ENCODE measurements at places on chromosomes 6 and 20.

GRCh38 chr6:96162711-96163120 is 146.9 kb downstream of the FUT9 start:
- DNase-seq = no peak

- DNase-seq = no peak
Observed at GRCh38 chr20:33145521-33145920, 22.4 kb upstream of the BPIFA2 start.

- DNase-seq = no peak
Observed at GRCh38 chr20:49821381-49821780, 8.8 kb downstream of the SLC9A8 start.

DNA sequence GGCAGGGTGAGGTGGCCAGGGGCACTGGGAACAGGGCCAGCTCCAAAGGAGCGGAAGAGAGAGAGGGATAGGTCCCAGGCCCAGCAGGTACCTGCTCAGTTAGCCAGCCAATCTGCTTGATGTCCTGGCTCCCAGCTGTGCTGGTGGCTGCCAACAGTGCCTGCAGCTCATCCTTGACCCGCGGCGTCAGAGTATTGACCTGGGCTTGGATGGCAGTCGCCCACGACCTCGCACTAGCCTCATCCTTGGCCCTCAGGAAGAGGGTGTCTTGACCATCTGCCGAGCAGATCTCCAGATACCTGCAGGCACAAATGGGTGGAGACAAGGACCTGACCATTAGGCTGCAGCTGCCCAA is 11.1 kb upstream of the CDK5RAP1 start:
- DNase-seq = no peak

DNA sequence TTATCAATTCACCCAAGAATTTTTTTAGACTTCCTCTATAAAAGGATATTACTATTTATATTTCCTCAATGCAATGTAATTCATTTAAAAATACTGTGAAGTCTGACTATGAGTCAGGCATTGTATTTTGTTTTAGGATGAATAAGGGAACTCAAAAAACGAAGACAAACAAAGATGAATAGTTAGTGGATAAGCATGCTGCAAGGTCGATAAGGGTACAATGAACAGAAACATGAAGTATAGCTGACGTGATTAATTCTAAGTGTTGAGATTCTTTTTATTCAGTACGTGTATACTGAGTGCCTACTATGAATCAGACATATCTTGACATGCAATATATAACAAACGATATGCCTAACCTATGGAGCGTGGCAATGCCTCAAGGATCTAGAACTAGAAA is 105.4 kb downstream of the PDE10A start:
- DNase-seq = no peak

DNA sequence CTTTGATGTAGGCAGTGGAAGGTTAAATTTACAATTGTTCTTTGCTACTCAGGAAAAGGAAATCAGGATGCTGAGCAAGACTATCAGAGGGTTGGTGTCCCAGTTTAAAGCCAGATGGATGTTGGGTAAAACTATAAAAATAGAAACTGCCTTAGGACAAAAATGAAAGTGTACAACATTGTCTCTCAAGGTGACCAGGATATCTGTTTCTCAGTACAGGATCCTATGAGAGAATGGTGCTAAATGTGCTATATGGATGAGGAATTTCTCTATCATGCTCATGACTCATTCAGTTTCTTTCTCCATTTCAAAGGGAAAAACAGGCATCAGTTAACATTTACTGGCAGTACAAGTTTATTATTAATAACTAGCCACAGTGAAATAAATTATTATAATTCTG is 534.2 kb upstream of the GJE1 start:
- DNase-seq = no peak

DNA sequence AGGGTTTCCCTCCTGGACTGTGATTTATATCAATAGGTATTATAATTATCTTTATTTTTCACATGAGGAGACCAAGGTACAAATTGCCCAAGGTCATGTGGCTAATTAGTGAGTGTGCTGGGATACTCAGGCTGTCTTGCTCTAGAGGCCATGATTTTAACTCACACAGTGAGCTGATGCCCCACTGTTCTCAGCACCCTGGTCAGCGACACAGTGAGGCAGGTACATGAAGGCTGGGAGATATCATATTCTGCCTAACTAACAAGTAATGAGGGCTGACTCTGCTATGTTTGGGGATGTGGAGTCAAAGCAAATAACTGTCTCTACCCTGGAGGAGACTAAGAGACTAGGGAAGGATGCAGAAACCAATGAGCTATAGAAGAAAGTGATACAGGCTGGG is 501.1 kb downstream of the PTPRT start:
- DNase-seq = no peak
